ENCODE measurements at places on chromosomes 11 and 22.

GRCh38 chr22:28341001-28341400 is 338.6 kb downstream of the TTC28 start:
- no peak for DNase-seq

- DNase-seq = no peak
Observed at GRCh38 chr11:33168709-33169200, 7.5 kb upstream of the CSTF3 start.

DNA sequence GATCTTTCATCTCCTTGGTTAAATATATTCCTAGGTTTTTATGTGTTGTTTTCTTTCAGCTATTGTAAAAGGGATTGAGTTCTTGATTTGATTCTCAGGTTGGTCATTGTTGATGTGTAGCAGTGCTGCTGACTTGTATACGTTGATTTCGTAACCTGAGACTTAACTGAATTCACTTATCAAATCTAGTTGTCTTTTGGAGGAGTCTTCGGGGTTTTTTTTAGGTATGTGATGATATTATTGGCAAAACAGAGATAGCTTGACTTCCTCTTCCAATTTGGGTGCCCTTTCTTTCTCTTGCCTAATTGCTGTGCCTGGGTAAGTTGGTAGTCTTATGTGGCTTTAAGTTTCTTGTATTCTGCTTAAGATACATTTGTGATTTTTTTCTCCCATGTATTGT is 52.8 kb downstream of the CBL start:
- no peak for DNase-seq

DNA sequence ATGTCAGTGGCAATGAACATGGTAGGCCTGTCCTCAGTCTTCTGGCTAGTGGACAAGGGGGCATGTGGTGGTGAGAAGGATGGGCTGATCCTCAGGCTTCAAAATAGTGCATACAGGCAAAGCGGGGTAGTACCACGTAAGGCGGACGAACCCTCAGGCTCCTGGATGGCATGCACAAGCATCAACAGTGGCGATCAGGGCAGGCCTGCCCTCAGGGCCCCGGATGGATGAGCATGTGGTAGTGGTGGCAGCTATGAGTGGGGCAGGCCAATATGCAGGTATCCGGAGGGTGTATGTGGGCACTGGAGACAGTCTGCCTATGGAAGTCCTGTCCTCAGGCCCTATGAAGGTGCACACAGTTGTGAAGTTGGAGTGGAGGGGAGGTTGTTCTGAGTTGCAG is 163.8 kb downstream of the GUCY1A2 start:
- no peak for DNase-seq

DNA sequence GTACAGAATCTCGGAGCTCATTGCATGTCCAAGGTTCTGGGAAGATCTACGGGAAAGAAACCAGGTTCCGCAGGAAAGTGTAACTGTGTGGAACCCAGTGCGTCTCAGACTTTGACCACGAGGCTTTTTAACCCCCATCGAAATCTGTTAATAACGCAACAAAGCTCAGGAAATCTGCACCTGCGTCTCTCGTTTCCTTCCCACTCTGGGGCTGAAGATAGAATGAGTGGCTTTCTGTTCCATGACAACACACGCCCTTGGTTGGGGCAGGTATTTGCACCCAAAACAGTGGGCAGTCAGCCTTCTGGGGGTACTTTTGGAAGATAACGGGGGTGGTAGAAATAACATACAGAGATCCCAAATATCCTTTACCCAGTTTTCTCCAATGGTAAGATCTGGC is 38.5 kb downstream of the ISX start:
- no peak for DNase-seq

GRCh38 chr11:133249530-133249929 is 282.8 kb downstream of the OPCML start:
- no peak for DNase-seq

DNA sequence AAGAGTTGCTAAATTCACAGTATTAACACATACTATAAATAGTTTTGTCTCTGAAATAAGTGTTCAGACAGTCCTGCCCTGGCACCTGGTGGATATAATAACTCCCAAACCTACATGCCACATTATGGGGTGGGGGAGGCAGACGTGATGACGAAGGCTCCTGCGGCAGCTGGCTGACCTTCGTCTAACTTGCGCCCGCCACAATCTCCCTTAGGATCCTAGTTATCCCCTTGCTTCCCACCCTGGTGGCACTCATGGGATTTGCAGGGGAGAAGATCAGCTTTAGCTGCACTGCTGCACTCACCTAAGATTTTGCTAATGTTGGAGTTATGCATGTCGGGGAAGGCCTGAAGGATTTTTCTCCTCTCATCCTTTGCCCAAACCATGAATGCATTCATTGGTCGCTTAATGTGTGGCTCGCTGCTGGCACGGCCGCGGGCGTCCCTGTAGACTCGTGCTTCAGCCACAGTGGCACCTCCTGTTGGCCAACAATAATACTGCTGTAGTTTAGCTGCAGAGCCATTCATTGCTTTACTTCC is 367.6 kb downstream of the SOX6 start:
- DNase-seq = no peak

GRCh38 chr11:111819161-111819828 is 52.1 kb downstream of the ALG9 start:
- DNase-seq = no peak

- no peak for DNase-seq
Observed at GRCh38 chr11:86219311-86220193, 25.0 kb upstream of the EED start.

DNA sequence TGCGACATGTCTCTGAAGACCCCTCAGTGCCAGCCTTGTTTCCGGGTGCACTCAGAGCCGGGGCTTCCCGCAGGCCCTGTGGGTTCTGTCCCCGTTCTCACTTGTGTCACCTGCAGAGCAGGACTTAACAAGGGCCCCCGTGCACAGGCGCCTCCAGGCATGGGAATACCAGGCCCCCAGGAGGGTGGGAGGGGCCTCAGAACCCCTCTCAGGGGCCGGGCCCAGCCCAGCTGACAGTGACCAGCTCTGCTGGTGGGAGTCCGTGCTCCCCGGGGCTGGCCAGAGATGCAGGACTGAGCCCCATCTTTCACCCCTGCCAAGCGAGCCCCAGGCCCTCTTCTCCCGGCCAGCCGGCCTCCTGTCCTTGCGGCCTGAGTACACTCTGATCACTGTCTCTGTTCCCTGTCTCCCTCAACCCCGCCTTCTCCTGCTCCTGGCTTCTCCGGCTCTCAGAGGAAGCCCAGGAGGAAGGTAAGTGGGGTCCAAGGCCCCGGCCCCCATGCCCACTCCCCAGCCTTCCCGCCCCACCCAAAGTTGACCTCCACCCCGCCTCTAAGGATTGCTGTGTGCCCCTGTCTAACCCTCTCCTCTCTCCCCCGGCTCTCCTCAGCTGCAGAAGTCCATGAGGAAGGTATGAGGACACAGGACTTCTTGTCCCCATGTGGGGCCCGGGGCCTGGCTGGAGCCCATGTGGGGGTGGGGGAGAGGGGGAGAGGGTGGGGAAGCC is 5.3 kb downstream of the TNNT3 start:
- no peak for DNase-seq

- DNase-seq = peak; percentile 62
Observed at GRCh38 chr11:13486926-13487660, 8.7 kb downstream of the PTH start.

GRCh38 chr11:63970902-63971301 is 3.5 kb upstream of the COX8A start:
- no peak for DNase-seq

DNA sequence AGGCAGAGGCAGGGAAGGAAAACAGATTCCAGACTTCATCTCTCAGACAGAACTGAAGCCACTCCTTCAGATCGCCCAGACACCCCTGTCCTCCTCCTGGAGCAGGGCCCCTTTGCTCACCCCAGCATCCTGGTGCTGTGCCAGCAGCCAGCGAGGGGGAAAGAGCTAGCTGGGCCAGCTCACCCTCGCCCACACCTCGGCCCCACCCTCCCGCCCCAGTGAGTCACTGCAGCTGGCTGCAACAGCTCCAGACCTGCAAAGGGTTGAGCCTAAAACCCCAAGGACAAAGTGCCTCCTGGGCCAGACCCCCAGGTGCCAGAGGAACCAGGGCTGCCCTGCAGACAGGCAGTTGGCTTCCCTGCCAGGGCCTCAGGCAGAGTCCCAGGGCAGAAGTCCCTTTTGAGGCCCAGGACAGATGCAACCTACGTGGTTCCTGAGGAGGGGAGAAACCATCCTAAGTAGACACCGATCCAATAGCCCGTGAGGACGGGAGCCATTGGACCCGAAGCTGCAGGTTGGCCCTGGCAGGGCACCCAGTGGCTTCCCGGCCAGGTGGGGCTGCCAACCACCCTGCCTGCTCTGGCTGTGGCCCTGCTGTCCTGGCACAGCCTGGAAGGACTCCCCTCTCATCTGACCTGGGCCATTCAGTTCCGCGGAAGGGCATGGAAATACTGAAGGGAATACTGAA is 7.2 kb downstream of the AHNAK start:
- no peak for DNase-seq

- DNase-seq = no peak
Observed at GRCh38 chr11:18748766-18749365, 22.9 kb upstream of the IGSF22 start.

DNA sequence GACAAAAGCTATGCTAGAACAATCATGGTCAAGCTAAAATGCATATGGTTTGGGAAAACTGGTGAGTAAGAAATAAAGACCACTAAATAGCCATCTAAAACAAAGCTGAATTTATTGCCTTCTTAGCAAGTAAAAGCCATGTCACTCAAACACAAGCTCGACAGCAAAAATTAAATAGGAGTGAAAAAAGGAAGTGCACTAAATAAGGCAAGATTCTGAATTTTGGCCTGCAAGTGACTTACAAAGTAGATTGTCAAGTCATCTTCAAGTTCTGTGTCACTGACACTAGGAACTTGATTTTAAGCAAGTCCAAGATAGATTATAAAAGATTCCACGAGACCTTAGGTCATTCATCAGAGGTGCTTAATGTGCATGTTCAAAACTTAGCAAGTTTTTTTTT is 27.4 kb downstream of the TUG1 start:
- no peak for DNase-seq

DNA sequence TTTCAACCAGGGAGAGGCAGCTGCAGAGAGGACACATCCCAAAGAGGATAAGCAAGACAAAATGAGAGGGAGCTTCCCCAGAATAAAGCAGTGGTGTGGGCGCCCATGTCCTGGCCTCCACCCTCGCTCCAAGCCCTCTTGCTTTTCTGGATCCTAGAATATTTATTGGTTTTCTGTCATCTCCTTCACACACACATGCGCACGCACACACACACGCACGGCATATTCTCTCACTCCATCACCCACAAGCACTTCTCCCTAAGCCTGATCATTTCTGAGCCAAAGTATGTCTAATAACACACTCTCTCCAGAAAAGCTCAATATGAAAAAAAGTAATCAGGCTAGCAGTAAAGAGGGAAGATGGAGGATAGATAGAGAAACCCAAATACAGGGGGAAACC is 7.6 kb downstream of the IGSF9B start:
- no peak for DNase-seq

- no peak for DNase-seq
Observed at GRCh38 chr11:73271936-73272679, at the start of gene P2RY6. TSS of gene P2RY6 (plus strand) at chr11:73272338. CDS start at chr11:73296519, 24,181 bp downstream.

GRCh38 chr11:1335811-1336761 is 26.7 kb upstream of the TOLLIP start:
- peak; percentile 35 for DNase-seq

GRCh38 chr11:61002598-61002997 is 31.1 kb downstream of the CD6 start:
- no peak for DNase-seq

GRCh38 chr11:6572215-6572614 is 31.2 kb downstream of the RRP8 start:
- DNase-seq = no peak

Measured in stimulated activated CD4-positive, alpha-beta T cell treated with anti-CD3 and anti-CD28 coated beads, Interleukin-2, amount 100 ng/mL, for 48 hours (primary cell).